WTC11 (cell line): ENCODE measurements at places on chromosomes 1 and 21.

DNA sequence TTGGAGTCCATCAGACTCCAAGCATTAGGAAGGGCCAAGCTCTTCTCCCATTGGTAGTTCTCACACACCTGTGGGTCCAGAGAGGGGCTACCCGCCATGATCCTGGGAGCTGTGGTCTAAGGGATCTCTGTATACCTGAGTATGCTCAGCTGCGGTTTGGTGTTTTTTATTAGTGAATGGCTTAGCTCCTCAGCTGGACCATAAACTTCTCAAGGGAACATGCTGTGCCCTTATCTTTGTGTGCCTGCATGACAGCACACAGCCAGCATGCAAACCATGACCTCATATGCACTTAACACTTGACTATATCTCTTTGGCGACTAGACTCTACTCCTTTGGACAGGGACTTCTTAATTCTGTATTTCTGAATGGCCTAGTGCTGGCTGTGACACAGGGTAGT is 94.5 kb downstream of the CD58 start:
- DNase-seq = no peak
- H3K27ac ChIP-seq = no peak overlapping the region
- H3K4me1 ChIP-seq = peaks cover 28% of the 10 kb centered on the region
- no peak overlapping the region for H3K4me3 ChIP-seq
- no peaks in the 10 kb centered on the region for H3K27me3 ChIP-seq

GRCh38 chr1:25710583-25711347 is 89.2 kb upstream of the SELENON start:
- H3K36me3 ChIP-seq = no peaks in the 10 kb centered on the region
- H3K27me3 ChIP-seq = no peaks in the 10 kb centered on the region; the same call in 1 of the 2 replicates
- no peak for DNase-seq
- peaks cover 57% of the 10 kb centered on the region for H3K4me1 ChIP-seq
- no peak overlapping the region for H3K4me3 ChIP-seq

DNA sequence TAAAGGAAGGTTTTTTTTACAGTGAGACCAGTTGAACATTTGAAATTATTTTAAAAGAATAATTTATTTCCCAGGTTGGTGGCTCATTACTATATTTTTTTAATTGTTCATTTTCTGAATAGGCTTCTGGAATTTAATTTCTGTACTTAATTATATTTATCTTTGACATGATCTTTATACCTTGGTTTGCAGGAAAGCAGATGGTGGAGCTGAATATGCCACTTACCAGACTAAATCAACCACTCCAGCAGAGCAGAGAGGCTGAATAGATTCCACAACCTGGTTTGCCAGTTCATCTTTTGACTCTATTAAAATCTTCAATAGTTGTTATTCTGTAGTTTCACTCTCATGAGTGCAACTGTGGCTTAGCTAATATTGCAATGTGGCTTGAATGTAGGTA is 41.5 kb downstream of the CD46 start:
- no peaks in the 10 kb centered on the region for H3K4me1 ChIP-seq
- H3K36me3 ChIP-seq = peaks cover 39% of the 10 kb centered on the region
- no peak overlapping the region for H3K27ac ChIP-seq
- H3K4me3 ChIP-seq = no peak overlapping the region

- DNase-seq = no peak
- H3K27ac ChIP-seq = no peak overlapping the region
- H3K27me3 ChIP-seq = no peaks in the 10 kb centered on the region
- H3K4me3 ChIP-seq = no peak overlapping the region
These were observed 10.1 kb downstream of the DIPK1A start for GRCh38 chr1:92951141-92951582.

- peak overlapping the region; percentile 76 for H3K4me3 ChIP-seq
- peak; percentile 40 for DNase-seq
- peaks cover 10% of the 10 kb centered on the region for H3K36me3 ChIP-seq
- H3K27ac ChIP-seq = peak overlapping the region; percentile 89
- H3K4me1 ChIP-seq = peaks cover 31% of the 10 kb centered on the region
- H3K27me3 ChIP-seq = no peaks in the 10 kb centered on the region
These were observed 791 bp upstream of the MAST2 start for GRCh38 chr1:45802343-45803298.

- H3K4me3 ChIP-seq = no peak overlapping the region
- H3K27me3 ChIP-seq = no peaks in the 10 kb centered on the region
- 0 out of 2 replicates have a peak, but pooled peaks cover 6% of the 10 kb centered on the region for H3K36me3 ChIP-seq
- no peak overlapping the region for H3K27ac ChIP-seq
- DNase-seq = peak; percentile 63
These were observed 47.1 kb downstream of the LEPR start for GRCh38 chr1:65467536-65467935.
